ENCODE measurements at places on chromosomes 12 and 14.

- no peak for DNase-seq
These were observed 36.0 kb downstream of the GCH1 start for GRCh38 chr14:54866588-54866987.

GRCh38 chr14:25049568-25050268 lies at the start of gene STXBP6:
TSS of gene STXBP6 (minus strand) at chr14:25050147. CDS start at chr14:24974818, 75,329 bp downstream.
- DNase-seq = no peak

DNA sequence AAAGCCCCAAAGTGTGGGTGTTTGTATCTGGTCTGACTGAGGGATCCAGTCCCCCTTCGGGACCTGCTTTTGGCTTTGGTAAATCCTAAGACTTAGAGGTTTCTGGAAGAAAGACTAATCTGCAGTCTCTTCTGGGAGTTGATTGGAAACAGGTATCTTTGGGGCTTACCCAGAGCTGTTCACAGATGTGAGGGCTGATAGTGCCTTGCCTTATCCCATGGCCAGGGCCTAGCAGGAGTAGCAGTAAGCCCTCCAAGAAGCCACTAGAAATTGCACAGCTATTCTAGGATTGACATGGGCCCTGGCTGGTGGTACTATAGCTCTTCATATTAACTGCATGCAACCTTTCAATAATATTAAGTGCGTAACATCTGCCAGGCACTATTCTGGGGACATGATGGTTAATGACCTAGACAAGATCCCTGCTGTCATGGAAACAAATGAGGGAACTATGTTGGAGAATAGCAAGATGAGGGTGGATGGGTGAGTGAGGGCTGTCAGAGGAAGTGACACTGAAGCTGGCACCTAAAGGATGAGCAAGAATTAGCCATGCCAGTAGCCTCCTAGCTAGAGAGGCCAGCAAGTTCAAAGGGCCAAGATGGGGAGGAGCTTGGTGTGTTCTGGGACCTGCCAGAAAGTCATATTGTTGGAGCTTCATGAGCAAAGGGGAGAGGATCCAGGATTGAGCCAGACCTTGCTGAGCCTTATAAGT lies 71.7 kb downstream of the CRADD start:
- DNase-seq = no peak

- no peak for DNase-seq
These were observed 993.9 kb downstream of the VRK1 start for GRCh38 chr14:97791072-97791471.

DNA sequence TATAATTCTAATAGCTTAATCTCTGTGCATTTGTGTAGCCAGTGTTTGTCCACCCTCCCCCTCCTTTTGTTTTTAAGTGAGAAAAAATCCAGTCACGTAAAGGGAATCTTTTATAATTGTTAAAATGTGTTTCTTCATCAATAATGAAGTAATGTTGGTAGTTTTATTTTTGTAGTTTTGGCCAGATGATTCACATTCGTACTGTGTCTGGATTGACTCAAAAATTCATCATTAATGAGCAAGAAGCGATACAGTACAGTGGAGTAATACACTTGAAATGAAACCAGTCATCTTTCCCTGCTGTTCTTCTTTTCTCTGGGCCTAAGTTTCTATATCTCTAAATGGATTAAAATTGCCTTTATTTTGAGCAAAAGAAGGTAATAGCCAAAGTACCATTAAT lies 86.5 kb downstream of the SRGAP1 start:
- DNase-seq = no peak

DNA sequence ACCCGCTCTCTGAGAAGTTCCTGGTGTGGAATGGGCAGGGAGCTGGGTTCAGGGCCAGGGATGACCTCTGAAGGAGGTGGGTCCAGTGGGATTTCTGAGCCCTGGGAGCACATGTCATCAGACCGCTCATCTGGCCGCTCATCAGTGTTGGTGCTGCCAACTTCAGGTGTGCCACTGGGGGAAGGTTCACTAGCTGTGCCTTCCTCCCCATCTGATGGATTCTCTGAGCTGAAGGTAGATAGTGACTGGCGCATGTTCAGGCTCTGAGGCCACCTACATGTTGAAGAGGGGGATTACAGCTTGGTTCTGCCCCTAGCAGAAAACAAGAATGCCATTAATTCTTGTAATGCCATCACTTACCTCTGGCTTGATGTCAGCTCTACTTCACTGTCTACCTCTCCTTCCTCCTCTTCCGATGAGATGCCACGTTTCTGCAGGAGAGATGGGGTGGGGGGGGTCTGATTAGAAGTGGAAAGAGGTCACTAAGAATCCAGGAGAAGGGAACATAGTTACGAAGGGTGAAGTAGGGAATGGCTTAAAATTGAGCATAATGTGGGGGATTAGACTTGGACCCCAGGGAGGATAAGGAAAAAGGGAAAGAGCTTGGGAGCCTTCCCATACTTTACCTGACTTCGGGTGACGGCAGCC lies 17.2 kb downstream of the MAP3K12 start:
- DNase-seq = no peak

- DNase-seq = no peak
These were observed at the start of gene NOVA1 for GRCh38 chr14:26597589-26598080. TSS of gene NOVA1 (minus strand) at chr14:26598033. CDS start at chr14:26597436, 597 bp downstream.

- no peak for DNase-seq
These were observed 21.0 kb upstream of the SNX6 start for GRCh38 chr14:34650786-34651584.

DNA sequence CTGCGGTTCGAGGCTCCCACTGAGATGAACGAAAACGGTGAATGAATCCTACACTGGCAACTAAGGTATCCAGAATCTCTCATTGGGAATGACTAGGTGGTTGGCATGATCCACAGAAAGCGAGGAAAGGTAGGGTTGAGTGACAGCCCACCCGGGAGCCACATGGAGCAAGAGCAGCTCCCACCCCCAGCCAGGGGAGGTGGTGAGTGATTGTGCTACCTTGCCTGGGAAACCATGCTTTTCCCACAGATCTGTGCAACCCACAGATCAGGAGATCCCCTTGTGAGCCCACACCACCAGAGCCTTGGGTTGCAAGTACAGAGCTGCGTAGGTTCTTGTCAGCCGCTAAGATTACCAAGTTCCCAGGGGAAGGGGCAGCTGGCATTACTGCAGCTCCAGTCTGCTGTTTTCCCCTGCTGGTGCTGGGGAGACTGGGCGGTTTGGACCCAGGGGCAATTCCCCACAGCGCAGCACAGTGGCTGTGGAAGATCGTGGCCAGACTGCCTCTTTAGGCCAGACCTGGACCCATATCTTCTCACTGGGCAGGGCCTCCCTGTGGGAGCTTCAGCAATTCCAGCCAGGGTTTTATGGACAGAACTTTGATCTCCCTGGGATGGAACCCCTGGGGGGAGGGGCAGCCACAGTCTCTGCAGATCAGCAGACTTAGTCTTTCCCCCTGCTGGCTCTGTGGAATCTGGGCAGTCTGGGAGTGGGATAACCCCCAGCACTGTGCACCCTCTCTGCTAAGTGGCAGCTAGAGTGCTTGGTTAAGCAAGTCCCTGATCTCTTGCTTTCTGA lies 44.6 kb upstream of the PPP4R3A start:
- no peak for DNase-seq

- DNase-seq = no peak
These were observed 16.1 kb downstream of the ISCA2 start for GRCh38 chr14:74509587-74510222.

- DNase-seq = no peak
These were observed 43.9 kb downstream of the TMTC3 start for GRCh38 chr12:88185988-88186387.

DNA sequence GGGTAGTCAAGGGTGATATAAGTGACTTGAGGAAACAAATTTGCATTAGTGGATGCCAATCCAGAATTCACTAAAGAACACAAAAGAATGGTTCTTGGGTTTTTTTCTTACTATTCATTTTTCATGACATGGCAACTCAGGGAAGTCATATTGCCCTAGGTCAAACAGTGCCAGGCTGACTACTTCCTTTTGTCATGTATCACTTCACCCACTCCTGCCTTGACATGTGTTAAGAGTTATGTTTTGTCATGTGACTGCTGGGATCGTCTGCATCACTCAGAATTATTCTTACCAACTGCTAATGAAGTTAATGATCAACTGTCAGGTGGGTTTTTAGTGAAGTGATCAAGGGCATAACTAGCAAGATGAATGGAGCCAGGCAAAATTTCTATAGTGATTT lies 74.2 kb downstream of the PRORP start:
- peak; percentile 39 for DNase-seq

DNA sequence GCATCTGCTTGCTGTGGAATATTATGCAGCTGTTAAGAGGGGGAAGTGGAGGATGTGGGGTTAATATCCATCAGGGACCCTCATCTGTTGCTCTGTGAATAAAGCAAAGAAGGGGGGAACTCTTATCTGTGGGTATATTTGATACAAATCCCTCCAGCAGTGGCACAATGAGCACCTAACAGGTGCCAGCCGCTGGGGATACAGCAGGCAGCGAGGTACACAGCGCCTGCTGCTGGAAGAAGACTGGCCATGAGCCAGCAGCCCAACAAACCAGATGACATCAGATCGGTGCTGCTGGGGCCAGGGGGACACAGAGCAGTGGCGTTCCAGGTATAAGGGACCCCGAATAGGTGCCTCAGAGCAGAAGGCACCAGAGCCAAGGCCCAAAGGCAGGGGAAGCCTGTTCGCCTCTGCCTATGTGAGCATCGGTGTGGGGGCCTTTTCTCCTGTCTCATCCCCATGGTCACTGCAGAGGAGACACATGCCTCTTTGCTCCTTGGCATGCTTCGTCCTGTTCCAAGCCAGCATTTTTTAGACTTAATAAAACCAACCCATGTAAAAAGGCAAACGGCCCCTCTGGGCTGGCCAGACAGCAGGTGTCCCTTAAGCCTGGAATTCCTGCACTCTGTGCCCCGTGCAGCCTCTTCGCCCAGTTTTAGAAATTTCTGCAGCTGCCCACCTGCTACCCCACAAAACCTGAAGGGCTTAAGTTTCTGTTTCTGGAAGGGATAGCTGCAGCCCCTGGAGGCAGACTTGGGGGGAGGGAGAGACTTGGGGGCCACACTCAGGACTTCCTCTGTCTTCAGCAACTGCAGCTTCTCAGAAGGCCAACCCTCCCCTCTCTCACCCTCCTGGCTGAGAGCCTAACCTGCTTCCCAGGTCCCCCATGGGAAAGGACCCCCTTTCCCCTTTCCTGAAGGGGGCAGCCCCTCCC lies 1.6 kb upstream of the CKB start:
- no peak for DNase-seq

DNA sequence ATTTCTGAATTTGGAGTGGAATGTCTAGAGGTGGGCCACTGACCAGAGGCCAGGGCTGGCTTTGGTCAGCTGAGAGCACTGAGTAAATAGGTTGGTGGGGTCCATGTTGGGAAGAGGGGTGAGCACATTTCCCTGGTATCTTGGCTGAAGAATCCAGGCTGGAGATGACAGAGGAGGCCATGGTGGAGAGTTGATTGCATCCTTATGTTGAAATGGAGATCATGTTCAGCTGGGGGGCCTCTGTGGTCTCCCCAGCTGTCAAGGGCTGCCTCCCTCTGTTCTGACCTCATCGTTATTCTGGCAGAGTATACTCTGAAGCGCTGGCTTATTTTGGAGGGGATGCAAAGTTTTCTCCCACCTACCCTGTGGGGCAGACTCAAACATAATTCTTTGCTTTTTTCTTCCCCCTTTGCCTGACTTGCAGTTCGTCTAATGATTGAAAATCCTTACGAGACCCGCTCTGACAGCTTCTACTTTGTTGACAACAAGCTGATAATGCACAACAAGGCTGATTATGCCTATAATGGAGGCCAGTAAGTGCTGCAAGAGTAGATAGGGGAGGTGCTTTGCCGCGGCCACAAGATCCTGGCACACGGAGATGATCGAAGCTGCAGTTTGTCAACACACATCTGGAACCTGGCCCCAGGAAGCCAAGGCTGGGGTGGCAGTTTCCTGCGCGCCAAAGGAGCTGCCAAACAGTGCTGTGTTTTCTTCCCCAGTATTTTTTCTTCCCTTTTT lies 6.0 kb upstream of the ACADS start:
- no peak for DNase-seq

- DNase-seq = no peak
These were observed 86.5 kb upstream of the CDKN3 start for GRCh38 chr14:54310151-54310850.

- DNase-seq = no peak
These were observed 28.6 kb upstream of the CACNA2D4 start for GRCh38 chr12:1947081-1947480.

DNA sequence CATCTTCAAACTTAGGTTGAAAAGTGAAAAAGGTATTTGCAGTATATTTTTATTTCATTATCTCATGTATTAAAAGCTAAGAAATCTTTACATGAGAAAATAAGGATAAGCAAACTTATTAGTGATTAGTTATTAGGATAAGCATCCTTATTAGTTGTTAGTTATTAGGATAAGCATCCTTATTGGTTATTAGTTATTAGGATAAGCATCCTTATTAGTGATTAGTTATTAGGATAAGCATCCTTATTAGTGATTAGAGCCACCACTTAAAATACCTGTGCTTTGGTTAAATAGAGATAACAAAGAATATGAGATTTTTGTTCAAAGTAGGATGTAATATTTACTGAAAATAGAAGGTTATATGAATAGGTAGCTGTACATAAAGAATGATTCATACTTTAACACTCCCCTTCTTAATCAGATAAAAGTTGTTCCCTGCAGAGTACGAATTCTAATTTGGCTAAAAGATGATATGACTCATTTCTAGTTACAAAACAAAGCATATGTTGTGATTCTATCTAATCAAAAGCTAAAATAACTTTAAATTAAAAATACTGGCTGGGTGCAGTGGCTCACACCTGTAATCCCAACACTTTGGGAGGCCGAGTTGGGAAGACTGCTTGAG lies 56.4 kb downstream of the KDM5A start:
- no peak for DNase-seq

DNA sequence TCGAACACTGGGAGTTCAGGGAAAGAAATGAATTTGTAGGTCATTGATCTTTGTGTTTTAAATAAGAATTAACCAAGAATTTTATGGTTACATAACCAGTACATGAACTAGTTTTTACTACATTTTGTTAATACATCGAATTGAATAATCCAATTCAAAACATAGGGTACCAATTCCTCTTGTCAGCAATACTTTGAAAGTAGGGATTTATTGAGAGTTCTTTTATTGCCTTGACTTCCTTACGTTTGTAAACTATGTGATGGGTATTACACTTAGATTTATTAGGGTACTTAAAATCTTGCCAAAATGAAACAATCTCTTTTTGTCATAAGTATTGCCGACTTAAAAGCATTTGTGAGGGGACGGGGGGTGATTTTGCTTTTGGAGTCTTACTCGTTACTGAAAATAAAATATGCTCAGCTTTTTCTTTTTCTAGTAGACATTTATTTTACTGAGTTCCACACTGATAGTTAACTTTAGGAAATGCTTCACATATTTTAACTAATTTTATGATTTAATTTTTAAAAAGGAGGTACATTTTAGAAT lies 22.4 kb downstream of the SOCS2 start:
- DNase-seq = no peak

- DNase-seq = peak; percentile 83
These were observed 73.1 kb upstream of the GPR68 start for GRCh38 chr14:91317381-91318308.

DNA sequence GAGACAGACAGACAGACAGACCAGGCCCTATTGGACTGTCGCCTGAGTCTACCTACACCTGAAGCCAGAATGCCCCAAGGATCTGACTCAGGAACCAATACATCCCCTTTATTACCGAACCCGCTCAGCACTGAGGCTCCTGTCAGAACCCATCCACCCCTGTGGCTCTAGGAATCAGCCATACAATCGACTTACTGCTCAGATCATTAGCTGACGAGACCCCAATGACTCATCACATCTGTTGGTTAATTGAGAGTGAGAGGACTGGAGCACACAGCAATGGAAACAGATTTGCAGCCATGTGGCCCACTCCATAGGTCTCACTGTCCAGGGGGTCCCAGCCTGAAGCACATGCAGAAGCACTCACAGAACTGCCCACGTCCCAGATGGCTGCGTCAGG lies 15.2 kb downstream of the ITPK1 start:
- no peak for DNase-seq

- no peak for DNase-seq
These were observed 21.4 kb upstream of the BTG1 start for GRCh38 chr12:92167075-92167474.
